ENCODE measurements at places on chromosomes 11 and 22.

GRCh38 chr22:34481090-34481489 lies 560.8 kb upstream of the LARGE1 start:
- no peak for DNase-seq

GRCh38 chr11:74325649-74326645 lies 14.5 kb upstream of the P4HA3 start:
- DNase-seq: no peak

GRCh38 chr22:32333769-32334659 lies 23.7 kb upstream of the RFPL3 start:
- DNase-seq: no peak

GRCh38 chr11:394034-394857 lies at the start of gene PKP3:
PKP3 (plus strand) TSS chr11:394209; CDS start chr11:394293, 84 bp downstream.
- DNase-seq: no peak

GRCh38 chr22:25804676-25805075 lies 62.7 kb downstream of the MYO18B start:
- no peak for DNase-seq

GRCh38 chr22:32052936-32053791 lies 10.1 kb downstream of the SLC5A1 start:
- DNase-seq: no peak

DNA sequence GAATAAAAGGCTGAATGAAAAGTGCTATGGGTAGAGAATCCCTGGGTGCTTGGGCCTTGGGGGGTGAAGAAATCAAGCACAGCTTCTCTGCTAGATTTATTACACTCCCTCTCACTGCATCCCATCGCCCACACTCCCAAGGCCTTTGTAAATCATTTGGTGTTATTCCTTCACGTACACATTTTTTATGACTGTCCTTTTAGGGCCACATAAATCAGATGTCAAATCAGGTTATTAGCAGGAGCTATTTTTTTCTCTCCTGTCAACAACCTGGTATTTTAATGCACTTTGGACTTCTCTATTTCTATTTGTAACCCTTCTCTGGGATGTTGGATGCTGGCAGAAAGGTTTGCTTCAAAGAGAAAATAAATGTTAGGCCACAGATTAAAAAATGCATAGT lies 408.8 kb downstream of the INSC start:
- DNase-seq: no peak

DNA sequence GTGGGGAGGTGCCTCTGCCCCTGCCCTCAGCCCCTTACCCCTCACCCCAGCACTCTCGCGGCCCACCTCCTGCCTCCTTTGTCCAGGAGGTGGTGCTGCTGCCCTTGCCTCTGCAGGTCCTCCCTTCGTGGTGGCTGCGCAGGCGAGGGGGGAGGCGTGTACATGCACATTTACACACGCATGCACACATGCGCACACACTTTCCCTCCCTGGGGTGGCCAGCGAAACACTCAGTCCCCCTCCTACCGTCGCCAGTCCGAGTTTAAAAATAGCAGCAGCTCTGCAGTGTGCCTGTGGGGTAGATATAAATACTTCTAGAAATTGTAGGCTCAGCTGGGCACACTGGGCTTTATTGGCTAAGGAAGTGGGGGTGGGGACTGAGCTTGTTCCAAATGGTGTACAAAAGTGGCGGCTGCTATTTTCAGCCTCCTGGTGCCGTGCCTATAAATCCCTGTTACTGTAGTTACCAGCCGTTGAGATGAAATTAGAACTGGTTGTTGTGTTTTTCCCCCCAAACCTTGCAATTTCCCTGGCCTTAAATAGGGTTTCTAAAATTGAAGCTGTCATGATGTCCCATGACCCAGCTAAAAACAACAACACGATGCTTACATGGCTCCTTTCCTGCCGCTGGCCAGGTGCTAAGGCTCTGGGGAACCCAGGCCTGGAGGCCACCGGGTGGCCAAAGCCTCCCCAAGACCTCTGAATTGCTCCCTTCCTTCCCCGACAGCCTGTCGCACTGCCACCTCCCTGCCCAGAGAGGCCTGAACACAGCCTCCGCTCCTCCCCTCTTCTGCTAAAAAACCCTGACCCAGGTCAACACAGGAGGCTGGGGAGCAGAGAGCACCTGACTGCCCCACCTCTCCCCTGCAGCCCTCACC lies 12.4 kb downstream of the PICK1 start:
- no peak for DNase-seq

GRCh38 chr11:61042961-61043540 lies 59.2 kb upstream of the CD5 start:
- no peak for DNase-seq

GRCh38 chr22:43457002-43457401 lies 45.2 kb downstream of the MPPED1 start:
- no peak for DNase-seq

GRCh38 chr11:28615542-28615941 lies 507.4 kb downstream of the METTL15 start:
- no peak for DNase-seq

GRCh38 chr22:32199341-32199740 lies 5.5 kb downstream of the RFPL2 start:
- no peak for DNase-seq

DNA sequence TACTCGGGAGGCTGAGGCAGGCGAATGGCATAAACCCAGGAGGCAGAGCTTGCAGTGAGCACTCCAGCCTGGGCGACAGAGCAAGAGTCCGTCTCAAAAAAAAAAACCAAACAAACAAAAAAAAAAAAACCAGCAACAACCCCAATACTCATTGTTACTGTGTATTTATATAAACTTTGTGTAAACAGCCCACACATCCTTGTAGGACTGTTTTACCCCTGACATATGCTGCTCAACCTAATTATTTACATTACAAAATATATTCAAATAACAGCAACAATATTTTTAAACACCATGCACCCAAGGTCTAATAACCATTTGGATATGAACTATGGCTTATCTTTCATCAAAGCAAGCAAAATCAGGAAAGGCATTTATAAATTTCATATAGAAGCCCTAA lies 284.1 kb downstream of the TTC28 start:
- no peak for DNase-seq

DNA sequence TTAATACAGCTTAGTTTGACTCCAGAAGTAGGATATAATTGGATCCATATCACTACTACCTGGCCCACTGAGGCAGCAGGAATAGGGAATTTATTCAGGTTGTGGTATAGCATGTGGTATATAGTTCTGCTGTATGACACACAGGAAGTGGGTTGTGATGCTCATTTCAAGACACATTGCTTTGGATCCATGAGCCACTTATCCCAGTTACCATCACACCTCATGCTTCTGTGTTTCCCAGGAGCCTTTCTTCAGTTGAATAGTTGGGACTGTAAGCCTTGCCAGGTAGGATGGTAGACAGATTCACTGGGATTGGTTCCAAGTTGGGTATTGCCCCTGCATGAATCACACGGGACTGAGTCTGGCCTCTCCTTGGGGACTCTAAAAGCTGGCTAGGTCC lies 9.9 kb upstream of the SLC37A2 start:
- no peak for DNase-seq

DNA sequence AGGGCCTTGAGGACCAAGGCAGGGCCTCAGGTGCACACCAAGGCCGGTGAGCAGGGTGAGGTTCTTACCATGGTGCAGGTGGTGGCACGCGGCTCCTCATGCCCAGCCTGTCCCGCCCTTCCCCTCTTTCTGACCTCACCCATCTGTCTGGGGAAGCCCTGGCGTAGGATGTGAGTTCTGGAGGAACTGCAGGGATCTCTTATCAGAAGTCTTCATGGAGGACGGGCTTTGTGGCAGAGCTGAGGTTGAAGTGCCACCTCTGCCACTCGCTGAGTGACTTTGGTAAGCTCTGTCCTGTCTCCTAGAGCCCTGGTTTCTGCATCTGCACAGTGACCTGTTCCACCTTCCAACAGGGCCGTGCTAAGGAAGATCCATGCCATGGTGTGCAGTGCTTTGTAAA lies 49.1 kb downstream of the LRRC32 start:
- DNase-seq: no peak

GRCh38 chr11:89361734-89362133 lies 129.4 kb downstream of the NOX4 start:
- no peak for DNase-seq

- DNase-seq: no peak
Observed at GRCh38 chr11:96155627-96156378, 187.2 kb downstream of the MAML2 start.

GRCh38 chr11:110802162-110802561 lies 89.9 kb upstream of the ARHGAP20 start:
- no peak for DNase-seq

GRCh38 chr11:32831221-32831620 lies 1.5 kb downstream of the PRRG4 start:
- no peak for DNase-seq

DNA sequence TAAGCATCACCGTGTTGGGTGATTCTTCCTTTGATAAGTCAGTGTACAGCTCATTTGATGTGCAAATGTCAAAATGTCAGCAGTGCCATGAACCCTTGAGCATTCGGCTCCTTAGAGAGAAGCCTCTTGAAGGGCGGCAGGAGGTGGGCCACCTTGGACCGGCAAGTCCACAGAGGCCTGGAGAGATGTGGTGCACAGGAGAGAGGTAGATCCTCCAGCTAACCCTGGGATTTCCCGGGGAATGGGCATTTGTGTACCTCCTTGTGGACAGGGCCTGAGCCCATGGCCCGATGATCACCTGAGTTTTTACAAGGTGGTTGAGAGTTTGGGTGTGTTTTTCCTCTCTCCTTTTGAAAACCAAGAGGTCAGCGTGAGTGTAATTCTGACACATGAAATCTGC lies 133.2 kb upstream of the RCN1 start:
- no peak for DNase-seq

- no peak for DNase-seq
Observed at GRCh38 chr11:2207773-2208621, 36.4 kb upstream of the TH start.

DNA sequence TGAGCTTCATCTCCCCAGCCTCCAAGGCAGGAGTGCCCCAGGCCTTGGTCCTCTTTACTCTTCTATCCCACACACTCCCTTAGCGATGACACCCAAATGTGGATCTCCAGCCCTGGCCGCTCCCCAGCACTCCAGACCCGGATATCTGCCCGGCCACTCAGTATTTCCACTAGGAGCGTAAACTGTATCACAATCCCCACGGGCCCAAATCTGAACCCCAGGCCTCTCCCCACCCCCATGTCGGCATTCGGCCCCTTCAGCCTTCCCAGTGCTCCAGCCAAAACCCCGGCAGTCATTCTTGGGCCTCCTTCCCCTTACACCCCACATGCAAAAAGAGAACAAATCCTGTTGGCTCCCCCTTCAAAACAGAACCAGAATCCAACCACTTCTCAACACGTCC lies 20.8 kb downstream of the WNT11 start:
- no peak for DNase-seq

DNA sequence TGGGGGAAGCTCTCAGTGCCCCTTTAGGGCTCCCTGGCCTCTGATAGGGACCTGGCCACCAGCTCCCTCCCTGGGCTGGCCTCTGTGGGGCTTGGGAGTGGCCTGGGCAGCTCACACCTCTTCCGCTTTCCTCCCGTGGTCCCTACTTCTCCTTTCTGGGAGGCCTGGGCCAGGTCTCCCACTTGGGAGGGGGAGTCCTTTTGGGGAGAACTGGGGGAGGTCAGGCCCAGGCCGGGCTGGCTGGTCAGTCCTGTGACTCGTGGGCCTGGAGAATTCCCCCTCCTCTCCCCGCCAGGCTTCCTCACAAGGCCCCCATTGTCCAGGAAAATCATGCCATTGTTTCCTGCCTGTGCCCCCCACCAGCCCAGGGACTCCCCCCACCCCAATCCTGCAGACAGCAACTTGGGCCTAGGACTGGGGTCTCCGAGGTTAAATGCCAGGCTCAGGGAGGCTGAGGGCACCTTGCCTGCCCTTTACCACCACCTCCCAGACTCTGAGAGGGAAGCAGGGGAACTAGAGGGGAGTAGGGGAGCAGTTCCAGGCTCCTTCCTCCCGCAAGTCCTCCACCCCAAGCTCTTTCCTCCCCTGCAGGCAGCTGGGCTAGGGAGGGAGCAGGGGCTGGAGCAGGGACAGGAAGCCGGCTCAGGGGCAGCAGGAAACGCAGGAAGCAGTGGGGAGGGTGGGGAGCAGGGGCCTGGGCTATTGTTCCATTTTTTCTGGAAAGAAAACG lies 2.8 kb downstream of the MAP3K11 start:
- DNase-seq: no peak

- no peak for DNase-seq
Observed at GRCh38 chr22:39248254-39248653, 3.5 kb upstream of the PDGFB start.

DNA sequence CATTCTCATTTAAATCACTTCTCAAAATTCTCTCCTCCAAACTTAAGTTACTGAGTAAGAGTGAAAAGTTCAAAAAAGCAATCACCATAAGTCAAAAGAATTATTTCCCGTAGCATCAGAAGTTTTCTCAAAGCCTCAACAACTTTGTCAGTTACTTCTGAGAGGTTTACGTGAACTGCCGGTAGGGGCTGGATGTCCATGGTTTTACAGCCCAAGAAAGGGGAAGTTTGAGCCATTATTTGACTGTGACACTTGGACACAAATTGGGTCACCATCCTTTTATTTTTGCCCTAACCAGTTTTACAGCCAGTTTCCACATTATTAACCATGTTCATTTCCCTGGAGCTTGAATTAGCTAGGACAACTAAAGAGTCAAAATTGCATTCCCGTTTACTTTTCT lies 7.5 kb downstream of the POU2AF3 start:
- no peak for DNase-seq

- no peak for DNase-seq
Observed at GRCh38 chr11:131099746-131100145, 183.5 kb upstream of the SNX19 start.

GRCh38 chr11:71269603-71270511 lies 17.5 kb upstream of the SHANK2 start:
- DNase-seq: no peak

DNA sequence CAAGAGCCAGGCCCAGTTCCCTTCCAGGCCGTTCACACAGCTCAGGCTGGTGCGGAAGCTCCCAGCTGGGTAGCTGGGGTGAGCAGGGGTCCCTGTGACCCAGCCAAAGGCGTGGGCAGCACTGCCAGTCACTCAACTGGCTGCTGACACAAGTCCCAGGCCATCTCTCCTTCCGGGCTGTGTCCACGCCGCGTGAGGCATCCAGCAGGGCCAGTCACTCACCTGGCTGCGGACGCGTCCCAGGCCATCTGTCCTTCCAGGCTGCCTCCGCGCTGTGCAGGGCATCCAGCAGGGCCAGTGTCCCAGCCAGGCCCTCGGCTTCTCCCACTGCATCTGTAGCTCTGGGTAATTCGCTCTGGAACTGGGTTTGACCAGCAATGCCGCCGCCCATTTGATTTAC lies 184.2 kb downstream of the BRD1 start:
- DNase-seq: no peak

DNA sequence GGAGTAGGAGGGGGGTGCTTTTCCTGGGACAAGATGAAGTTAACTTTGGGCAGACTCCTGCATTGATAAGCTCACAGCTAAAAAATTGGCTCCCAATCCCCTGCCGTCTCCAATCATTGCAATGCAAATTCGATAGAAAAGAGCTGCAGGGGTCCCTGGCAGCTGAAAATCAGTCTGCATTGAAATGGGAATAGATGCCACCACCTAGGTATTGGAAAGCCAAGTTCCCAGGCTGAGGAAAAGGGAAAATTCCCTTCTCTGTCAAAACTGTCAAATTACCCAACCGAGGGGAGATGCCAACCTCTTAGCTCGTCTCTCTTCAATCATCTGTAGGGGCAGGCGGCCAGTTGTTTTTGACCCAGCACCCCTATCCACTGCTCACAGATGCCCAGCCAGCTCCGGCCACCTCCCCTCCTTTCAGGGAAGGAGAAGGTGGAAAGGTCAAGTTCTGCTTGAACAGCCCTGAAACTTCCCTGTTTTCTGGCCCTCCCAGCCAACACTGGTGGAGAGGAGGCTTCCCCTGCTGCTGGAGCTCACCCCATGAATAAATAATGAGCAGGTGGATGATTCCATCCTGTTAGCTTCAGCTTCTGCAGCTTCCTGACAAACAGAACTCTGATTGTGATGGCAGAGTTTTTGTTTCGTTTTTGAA lies 916.3 kb downstream of the TBC1D22A start:
- DNase-seq: no peak

- DNase-seq: peak; percentile 31
Observed at GRCh38 chr22:38981992-38982927, at the start of gene APOBEC3B. APOBEC3B (plus strand) TSS chr22:38982347; CDS start chr22:38982454, 107 bp downstream.

All from stimulated activated CD8-positive, alpha-beta memory T cell treated with anti-CD3 and anti-CD28 coated beads, Interleukin-4, amount 100 ng/mL, for 1 hour (primary cell).